Activated T-helper 17 cell treated with anti-CD3 and anti-CD28 coated beads, Interleukin-2, amount 50 U/mL, for 72 hours (primary cell): ENCODE measurements at places on chromosomes 4 and X.

GRCh38 chrX:155819525-155819924 is 61.6 kb upstream of the VAMP7 start:
- ATAC-seq = no peak

DNA sequence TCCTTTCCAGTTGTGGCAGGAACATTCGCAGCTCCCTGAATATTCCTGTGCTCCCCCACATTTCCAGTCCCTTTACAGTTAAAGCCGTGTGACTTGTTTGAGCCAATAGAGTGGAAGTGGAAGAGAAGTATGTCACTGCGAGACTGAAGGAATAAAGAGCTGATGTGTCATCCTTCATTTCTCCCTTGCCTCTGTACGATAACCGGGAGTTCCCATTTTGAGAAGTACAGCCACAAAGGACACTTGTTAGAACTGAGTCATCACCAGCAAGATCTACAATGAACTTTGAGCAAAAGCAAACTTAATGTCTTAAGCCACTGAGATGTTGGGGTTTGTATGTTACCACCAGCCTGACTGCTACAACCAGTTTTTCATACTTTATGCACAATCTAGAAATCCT is 92.3 kb downstream of the SPRY1 start:
- ATAC-seq = peak; percentile 98

GRCh38 chr4:125191232-125191631 is 123.5 kb upstream of the FAT4 start:
- ATAC-seq = no peak

- ATAC-seq = no peak
These were observed 324.0 kb downstream of the STPG2 start for GRCh38 chr4:97819294-97819693.

- no peak for ATAC-seq
These were observed 118.0 kb upstream of the EDNRA start for GRCh38 chr4:147362938-147363337.

GRCh38 chrX:46597771-46598170 is 24.2 kb downstream of the CHST7 start:
- ATAC-seq = no peak

DNA sequence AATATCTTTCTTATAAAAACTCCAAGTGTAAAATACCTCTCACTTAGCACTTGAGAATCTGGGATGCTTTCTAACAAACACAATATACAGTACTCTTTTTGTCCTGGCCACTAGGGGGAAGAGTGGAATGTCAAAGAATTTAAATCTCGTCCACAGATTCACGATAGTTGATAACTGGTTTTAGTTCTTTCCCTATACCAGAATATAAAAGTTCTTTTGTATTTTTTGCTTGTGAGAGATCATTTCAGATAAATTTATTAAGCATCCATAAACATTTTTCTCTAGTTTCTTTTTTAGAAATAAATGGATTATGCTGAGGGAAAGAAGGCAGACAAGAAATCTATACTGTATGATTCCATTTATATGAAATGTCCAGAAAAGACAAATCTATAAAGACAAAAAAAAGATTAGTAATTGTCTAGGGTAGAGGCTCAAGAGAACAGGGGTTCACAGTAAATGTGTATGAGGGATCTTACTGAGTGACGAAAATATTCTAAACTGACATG is 50.4 kb downstream of the MGARP start:
- ATAC-seq = peak; percentile 65

DNA sequence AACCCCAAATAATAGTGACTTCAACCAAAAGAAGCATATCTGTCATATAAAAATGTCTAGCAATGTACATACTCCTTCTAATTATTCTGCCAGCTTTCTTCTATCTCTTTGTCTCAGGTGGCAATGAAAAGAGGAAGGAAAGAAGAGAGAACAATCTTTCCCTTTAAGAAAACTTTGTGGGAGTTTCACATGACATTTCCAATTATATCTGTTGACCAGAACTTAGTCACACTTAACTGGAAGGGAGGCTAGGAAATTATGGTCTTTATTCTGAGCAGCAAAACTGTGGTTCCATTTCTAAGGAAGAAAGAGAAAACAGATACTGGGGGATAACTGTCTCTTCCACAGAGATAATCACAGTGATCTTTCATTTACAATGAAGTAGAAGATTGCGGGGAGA is 12.9 kb upstream of the MAOA start:
- peak; percentile 19 for ATAC-seq

- ATAC-seq = no peak
These were observed 556.5 kb upstream of the NR3C2 start for GRCh38 chr4:148998719-148999118.

- ATAC-seq = no peak
These were observed 460.9 kb downstream of the GABRG1 start for GRCh38 chr4:45663003-45663402.

GRCh38 chr4:72577211-72577610 is 8.2 kb upstream of the ADAMTS3 start:
- no peak for ATAC-seq

- no peak for ATAC-seq
These were observed 776 bp downstream of the CEP44 start for GRCh38 chr4:174284487-174284886.

DNA sequence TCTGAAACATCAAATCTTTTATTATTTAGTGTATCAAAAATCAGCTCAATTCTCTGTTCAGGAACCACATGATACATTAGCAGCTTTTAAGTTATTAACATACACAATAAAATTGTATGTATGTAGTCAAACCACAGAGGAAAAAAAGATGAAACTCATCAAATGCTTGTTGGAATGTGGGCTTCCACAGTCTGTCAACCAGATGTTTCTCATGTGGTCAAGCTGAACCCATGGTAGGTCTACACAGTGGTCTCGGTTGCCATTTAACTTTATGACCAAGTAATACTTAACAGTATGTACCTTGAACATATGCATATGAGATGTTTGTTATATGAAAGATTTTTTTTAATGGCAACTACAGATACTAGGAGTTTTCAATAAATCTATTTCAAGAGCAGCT is 427.8 kb downstream of the IL15 start:
- no peak for ATAC-seq

- peak; percentile 93 for ATAC-seq
These were observed 151.5 kb downstream of the CORIN start for GRCh38 chr4:47686294-47686872.

- peak; percentile 75 for ATAC-seq
These were observed 48.4 kb downstream of the ARHGAP10 start for GRCh38 chr4:147780137-147780777.

DNA sequence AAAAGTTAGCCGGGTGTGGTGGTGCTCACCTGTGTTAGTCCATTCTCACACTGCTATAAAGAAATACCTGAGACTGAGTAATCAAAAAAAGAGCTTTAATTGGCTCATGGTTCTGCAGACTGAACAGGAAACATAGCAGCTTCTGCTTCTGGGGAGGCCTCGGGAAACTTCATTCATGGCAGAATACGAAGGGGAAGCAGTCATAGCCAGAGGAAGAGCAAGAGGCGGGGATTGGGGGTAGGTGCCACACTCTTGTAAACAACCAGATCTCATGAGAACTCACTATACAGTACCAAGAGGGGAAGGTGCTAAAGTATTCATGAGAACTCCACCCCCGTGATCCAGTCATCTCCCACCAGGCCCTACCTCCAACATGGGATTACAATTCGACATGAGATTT is 64.1 kb downstream of the BEND4 start:
- ATAC-seq = no peak

- ATAC-seq = no peak
These were observed 209.2 kb upstream of the FAT4 start for GRCh38 chr4:125105561-125105960.

GRCh38 chr4:84031401-84031800 is 467.7 kb downstream of the NKX6-1 start:
- ATAC-seq = no peak

GRCh38 chr4:140195806-140196205 is 41.8 kb upstream of the MAML3 start:
- ATAC-seq = no peak

DNA sequence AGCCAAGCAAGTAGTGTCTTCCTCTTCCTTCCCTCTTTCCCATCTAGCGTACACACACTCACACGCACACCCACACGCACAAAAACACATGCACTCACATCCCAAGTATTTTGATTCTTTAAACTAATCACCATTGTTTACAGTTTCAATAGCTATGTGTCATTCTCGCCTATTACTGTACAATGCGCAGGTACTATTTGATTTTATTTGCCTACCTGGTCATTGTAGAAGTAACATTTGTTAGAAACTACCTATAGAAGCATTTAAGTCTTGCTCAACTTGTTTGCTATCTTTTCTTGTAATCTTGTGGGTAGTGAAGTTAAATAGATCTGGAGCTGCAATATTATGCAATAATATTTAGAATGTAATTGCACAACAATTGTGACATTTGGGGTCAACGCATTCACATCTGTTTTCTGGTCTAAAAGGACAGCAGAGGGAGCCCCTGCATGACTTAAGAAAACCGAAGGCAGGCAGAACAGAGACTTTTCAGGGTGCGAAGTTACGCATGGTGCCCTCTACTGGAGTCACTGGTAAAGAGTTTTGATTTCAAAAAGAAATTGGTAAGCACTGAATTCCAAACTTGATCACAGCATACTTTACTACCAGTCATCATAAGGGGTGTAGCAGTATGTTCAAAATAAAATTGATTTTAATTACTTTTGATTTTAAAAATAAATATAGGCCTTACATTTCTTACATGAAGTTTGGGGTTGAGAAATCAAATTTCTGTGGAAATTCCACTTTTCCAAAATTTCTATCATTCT is 503.3 kb upstream of the FAM241A start:
- no peak for ATAC-seq

GRCh38 chr4:168757500-168757899 is 252.6 kb downstream of the CBR4 start:
- ATAC-seq = no peak
